ENCODE measurements at places on chromosomes 12 and 14. TPM values are rescaled to one million over a fixed set of nuclear protein-coding genes. Genes with fewer than 3 reads are reported as not detected.

- no peak for DNase-seq
Measured at GRCh38 chr14:55592436-55592835, 12.4 kb downstream of the KTN1 start.

GRCh38 chr14:55711175-55711811 lies 131.3 kb downstream of the KTN1 start:
- no peak for DNase-seq

DNA sequence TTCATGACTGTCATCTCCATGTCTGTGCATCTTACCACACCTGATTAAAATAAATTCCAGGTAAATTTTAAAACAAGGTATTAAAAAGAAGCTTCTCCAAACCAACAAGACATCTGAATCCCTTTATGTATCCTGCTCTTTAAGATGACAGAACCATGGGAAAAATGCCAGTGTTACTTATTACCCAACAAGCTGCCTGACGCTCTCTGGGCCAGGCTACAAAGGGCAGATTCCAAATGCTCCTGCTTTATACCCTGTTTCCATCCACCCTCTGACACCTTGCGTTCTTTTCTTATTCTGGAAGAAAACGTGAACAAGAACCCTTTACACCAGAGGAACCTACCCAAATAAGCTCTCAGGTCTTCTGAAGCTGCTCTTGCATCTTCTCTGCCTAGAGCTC lies 70.7 kb downstream of the SLC8A3 start:
- no peak for DNase-seq

Gene ACACB
- 137 TPM for total RNA-seq

Gene RGS6
- total RNA-seq: 1.0 TPM

Gene CNTN1
- 1.5 TPM for total RNA-seq

- peak; percentile 51 for DNase-seq
Measured at GRCh38 chr14:32408018-32408417, 78.9 kb downstream of the AKAP6 start.

- no peak for DNase-seq
Measured at GRCh38 chr12:92471551-92471950, 231.2 kb upstream of the PLEKHG7 start.

DNA sequence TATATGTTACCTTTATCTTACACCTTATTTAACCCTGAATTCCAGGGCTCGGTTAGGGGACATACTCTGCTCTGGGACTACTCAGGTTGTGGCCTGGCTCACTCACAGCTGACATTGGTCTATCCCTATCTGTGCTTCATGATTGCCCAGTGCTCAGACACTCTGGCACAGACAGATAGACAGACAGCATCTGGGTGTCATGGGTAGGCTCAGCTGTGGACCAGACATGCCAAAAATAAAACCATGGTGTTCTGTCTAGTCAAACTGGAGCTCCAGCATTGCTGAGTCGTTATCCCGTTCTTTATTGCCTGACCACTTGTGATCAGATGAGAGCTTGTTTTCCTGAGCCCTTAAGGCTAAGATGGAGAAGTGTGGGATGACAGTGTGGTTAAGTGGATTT lies 29.0 kb downstream of the FBXW8 start:
- no peak for DNase-seq

GRCh38 chr14:104689881-104690711 lies 678 bp downstream of the INF2 start:
- no peak for DNase-seq

Gene TUBA1A
- 241 TPM for total RNA-seq

GRCh38 chr14:35818346-35819115 lies 7.6 kb upstream of the BRMS1L start:
- DNase-seq: no peak

GRCh38 chr14:59455411-59455810 lies 9.8 kb downstream of the GPR135 start:
- DNase-seq: no peak

Gene PLA2G1B
- not detected for total RNA-seq

DNA sequence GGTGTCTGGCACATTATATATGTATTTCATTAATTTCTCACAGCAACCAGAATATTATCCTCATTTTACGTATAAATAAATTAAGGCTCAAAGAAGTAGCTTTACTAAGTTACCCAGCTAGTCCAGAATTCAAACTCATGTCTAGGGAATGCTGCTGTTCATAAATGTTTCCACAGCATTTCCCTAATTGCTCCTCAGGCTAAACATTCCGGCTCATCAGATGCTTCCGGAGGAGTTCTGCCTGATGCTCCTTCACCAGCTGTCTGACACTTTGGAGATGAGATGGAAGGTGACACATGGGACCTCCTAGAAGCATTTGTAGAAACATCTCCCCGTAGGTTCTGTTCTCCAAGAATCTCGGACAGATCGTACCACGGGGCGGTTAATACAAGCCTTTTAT lies 12.1 kb downstream of the KRT85 start:
- no peak for DNase-seq

DNA sequence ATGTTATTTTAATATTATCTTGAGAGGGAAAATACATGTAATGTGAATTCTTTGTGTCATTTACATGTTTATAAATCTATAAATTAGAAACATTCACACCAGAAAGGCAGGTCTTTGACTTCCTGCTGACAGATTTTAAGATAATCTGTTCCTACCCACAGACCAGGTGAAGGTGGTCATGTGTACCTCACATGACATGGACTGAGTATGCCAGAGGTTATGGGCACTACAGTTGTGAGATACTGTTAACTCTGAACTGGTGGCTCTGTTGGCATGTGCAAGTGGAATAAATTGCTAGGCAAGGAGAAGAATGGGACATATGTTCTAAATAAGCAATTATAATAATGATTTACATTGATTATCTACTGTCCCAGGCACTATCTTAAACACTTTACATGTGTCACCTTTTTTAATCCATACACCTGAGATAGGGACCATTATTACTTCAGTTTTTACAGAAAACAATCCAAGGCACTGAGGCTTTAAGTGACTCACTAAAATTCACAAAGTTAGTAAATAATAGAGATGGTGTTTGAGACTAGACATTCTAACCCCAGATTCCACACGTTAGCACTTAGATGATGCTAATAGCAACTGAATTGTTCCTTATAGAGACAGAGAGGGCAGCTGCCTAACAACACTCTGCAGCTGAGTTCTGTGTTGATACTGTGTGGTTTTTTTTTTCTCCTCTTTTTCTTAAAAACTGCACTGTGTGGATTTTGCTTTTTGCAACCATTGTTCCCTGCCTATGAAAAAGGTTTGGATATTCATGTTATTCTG lies 23.8 kb downstream of the SLC16A7 start:
- no peak for DNase-seq

DNA sequence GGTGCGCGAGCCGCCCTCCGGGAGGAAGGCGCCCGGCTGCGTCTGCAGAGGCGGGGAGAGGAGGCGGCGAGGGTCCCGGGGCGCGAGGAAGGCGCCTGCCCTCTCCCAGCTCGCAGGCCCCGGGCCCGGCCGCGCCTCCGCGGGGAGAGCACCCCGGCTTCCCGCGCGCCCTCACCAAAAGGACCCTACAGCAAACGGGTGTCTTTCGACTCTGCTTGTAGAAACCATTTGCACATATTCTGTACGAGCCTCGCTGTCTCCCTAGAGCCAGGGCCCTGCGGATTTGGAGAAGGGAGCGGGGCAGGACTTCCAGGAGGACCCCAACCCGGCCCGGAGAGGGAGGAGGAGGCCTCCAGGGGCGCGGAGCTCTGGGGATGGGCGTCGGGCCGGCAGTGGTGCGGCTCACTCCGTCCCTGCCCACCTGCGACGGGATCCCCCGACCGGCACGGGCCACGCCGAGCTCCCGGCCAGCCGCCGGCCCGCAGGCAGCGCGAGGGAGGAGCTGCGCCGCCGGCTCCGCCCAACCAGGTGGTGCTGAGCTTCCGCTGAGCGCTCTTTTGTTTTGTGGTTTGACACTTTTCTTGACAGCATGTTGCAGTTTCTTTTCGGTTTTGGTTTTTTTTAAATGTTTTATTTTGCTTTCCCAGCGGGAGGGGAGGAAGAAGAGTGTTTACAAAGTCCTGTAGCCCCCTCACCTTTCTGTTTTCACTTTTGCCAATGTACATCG lies 103.3 kb upstream of the FKBP4 start:
- no peak for DNase-seq

Gene TAPBPL
- 12.1 TPM for total RNA-seq

GRCh38 chr12:51419425-51420193 lies 5.0 kb upstream of the SLC4A8 start:
- no peak for DNase-seq

DNA sequence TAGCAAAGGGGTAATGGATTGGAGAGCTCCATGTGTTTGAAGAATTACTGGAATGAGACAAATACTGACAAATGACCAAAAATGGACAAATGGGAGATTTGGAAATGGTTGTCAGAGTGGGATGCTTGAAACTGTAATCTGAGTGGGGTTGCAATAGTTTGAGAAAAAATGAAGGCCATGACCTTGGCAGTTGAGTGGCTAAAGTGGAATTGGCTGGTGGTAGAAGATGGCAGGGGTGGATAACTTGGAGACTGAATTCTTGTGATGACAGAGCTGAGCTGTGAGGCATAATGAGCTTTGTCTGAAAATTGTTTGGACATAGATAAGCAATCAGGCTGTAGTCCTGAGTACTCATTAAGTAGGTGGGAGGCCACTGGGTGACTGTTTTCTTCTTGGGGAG lies 222.5 kb upstream of the PRICKLE1 start:
- no peak for DNase-seq

DNA sequence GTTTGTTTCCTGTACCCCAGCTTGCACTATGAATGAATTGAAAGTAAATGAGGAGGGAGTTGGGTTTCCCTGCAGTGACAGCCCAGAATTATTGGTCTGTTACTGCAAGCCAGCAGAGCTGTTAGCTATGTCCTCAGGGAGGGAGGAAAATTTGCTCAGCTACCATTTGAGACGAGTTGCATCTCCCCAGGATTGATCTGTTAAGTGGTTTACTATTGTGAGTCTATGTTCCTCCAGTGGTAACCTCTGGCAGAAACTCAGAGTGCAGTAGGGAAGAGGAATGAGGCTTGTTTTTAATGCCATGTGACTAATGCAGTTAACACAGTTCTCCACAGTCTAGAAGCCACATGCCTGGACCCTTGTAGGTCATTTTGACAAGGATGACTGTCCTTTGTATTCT lies 173.9 kb downstream of the SLC15A4 start:
- DNase-seq: no peak

DNA sequence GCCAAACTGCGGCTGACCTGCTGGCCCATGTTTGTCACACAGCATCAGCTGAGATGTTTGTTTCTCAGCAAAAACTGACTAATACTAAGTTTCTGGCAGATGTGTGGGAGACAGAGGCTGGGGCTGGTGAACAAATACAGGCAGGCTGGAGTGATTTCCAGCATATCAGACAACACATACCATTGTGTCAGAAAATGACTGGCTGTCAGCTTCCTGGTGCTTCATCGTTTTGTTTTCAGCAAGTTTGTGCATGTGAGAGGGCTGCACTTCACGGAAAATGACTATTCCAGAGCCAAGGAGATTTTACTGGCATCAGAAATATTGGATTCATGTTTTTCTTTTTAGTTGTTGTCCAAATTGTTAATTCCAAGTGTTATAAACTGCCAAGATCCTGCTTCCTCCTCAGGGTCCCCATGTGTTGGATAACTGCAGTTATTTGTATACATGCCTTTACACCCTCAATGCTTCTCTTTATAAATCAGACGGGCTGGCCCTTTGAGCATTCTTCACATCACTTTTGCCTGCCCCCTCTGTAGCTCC lies 145.7 kb downstream of the GALC start:
- no peak for DNase-seq

Measured in uterus (tissue), 4 donors.